ENCODE measurements at places on chromosomes 7 and 10.

DNA sequence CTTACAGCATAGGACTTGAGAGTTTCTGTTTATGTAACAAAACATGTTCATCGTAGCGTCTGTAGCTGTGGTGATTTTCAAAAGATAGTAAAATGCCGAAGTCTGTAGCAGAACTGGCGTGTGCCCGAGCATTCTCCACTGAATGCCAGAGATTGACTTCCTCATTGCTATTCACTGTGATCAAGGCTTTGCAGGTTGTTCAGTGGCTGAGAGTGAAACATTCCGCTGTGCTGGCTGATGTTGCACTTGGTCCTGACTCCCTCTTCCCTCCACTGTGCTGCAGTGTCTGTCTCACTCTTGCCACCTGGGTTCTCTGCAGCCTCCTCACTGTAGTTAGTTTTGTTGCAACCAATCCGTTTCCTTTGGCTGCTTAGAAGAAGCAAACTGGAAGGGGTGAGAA lies 37.6 kb downstream of the FHIP2A start:
- no peak for DNase-seq

DNA sequence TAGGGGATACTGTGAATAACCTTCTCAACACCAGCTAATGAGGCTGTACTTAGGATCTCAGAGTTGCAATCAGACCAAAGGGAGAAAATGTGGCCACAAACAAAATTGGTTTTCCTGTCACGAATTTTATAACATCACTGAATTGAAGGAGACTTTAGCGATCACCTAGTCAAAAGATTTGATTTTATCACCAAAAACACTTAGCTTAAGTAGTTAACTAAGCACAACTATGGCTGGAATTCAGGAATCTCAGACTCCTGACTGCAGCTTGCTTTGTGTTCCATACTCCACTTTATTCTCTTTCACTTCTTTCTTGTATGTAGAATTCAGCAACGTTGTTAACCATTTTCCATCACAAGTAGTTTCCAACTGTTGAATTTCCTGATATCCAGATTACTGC lies 152.0 kb downstream of the SLC16A9 start:
- no peak for DNase-seq

- no peak for DNase-seq
Measured at GRCh38 chr7:42085531-42085930, 151.5 kb downstream of the GLI3 start.

- peak; percentile 28 for DNase-seq
Measured at GRCh38 chr7:75924889-75925288, 9.9 kb downstream of the POR start.

- no peak for DNase-seq
Measured at GRCh38 chr10:6578795-6579182, 1.3 kb downstream of the PRKCQ start.

GRCh38 chr7:149870701-149871483 lies 2.9 kb upstream of the ATP6V0E2 start:
- DNase-seq: no peak

- DNase-seq: no peak
Measured at GRCh38 chr10:74231375-74231774, 80.4 kb downstream of the ADK start.

GRCh38 chr7:50564171-50564570 lies 1.0 kb downstream of the DDC start:
- no peak for DNase-seq

- DNase-seq: peak; percentile 44
Measured at GRCh38 chr10:133370030-133370786, 2.9 kb downstream of the ECHS1 start.

GRCh38 chr10:24935504-24936292 lies 16.7 kb downstream of the PRTFDC1 start:
- DNase-seq: no peak

GRCh38 chr7:151707105-151707469 lies 169.8 kb downstream of the PRKAG2 start:
- no peak for DNase-seq

- no peak for DNase-seq
Measured at GRCh38 chr10:234708-235406, 99.6 kb downstream of the ZMYND11 start.

DNA sequence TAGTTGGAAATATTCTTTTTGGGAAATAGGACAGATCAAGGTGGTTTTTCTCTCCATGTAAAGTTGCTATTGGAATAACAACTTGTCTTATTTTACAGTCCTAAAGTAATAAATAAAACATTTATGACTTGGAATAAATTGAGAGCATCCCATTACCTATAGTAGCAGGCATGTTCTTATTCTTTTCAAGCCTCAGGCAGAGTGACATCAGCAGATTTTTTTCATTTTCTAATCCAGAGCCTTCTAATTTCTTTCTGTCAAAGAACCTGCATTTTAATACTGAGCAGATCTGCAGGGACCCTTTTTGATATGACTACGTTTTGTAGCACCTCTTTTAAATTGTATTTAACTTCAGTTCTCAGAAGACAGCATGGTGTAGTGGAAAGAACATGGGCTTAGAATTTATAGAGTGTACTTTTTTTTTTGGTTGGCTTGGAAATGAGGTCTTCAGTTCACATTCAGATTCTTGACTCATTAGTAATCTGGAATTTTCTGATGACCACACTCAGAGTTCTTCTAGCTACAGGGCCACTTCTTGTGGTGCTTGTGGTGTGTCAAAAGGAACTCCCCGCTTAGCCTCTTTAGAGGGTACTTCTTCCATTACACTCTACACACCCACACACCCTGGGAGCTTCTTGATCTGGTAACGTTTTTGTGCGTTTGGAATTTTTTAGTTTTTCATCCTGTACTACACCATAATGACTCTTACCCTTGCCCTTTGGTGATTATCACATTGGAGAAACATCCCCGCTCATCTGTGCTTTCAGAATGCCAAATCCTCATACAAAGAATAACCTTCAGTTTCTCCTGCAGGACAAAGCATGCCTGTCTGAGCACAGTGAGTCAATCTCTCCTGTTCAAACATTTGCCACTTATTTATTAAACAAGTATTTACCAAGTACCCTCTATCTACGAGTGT lies 34.6 kb downstream of the AGK start:
- DNase-seq: no peak

DNA sequence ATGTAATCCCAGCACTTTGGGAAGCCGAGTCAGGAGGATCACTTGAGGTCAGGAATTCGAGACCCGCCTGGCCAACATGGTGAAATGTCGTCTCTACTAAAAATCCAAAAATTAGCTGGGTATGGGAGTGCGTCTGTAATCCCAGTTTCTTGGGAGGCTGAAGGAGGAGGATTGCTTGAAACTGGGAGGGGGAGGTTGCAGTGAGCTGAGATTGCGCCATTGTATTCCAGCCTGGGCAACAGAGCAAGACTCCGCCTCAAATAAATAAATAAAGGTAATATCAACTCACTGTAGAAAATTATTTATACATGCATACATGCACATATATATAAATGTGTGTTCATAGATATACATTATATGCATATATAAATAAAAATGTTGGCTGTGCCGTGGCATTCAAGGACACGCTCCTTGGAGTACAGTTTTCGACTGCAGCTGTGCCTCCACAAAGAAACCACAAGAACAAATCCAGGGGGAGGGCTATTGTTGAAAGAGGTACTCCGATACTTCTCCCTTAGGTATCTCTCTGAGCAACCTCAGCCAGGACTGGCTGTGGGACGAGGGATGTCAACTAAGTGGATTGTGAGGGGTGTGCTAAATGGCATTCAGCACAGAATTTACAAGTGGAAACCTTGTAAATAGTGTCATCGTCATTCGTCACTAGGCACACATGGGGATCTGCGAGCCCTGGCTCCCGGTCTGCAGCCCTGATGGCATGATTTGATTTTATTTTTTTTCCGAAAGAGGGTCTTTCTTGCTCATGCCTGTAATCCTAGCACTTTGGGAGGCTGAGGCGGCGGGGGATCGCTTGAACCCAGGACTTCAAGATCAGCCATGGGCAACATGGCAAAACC lies 49.3 kb downstream of the HIP1 start:
- no peak for DNase-seq

DNA sequence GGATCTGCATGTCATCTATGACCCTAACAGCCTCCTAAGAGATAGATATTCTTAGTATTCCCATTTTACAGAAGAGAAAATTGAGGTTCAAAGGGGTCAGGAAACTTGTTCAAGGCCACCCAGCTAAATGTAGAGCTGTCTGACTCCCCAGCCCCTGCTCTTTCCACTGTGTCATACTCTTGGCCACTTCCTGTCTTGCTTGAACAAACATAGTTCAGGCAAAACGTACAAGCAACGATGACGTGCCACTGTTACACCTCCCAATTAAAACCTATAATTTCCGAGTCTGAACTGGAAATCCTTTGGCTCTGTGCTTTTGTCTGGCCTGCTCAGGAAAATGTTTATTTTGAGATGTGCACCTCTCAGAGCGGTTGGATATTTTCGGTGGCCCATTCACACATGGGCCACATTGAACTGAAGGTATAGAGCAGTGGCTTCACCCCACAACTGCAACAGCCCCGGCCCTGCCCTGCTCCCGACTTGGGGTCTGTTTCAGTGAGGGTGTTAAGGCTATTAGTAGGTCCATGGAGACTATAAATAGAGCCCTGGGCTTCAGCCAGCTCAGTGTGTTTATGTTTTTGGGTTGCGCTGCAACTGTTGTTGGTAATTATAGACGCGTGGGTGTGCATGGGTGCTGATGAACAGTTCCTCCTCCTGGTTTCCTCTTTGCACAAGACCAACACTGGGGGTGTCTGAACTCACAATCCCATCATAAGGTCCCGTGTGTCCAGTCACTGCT lies 172.3 kb upstream of the ADO start:
- peak; percentile 86 for DNase-seq

GRCh38 chr7:85164376-85164775 lies 22.5 kb downstream of the SEMA3D start:
- DNase-seq: peak; percentile 33

Data from muscle of leg (tissue), 16 donors.